ENCODE measurements at places on chromosomes 6 and 20.
A peak's percentile ranks its signal among the peaks of the same experiment; 100 is the strongest.

GRCh38 chr6:46733341-46733801, 1.8 kb downstream of the PLA2G7 start:
- no peak for DNase-seq

GRCh38 chr6:156857573-156857972, 80.4 kb downstream of the ARID1B start:
- DNase-seq: no peak

DNA sequence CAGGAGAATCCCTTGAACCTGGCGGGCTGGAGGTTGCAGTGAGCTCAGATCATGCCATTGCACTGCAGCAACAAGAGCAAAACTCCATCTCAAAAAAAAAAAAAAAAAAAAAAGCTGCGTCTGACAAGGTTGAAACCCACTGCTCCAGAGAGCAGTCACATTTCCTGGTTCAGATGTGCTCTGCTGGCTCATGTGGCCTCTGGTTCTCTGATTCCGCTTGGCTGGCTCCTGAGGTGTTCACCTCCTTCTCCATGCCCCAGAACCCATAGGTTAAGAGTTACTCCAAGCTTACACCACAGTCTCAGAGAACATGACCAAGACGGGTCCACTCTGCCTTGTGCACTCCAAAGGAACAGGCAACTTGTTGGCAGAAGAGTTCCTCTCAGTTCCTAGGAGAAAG, 8.8 kb upstream of the CNR1 start:
- no peak for DNase-seq

GRCh38 chr20:47487175-47487917, 14.3 kb upstream of the NCOA3 start:
- DNase-seq: no peak

GRCh38 chr6:43128926-43129325, 42.1 kb upstream of the SRF start:
- DNase-seq: no peak

DNA sequence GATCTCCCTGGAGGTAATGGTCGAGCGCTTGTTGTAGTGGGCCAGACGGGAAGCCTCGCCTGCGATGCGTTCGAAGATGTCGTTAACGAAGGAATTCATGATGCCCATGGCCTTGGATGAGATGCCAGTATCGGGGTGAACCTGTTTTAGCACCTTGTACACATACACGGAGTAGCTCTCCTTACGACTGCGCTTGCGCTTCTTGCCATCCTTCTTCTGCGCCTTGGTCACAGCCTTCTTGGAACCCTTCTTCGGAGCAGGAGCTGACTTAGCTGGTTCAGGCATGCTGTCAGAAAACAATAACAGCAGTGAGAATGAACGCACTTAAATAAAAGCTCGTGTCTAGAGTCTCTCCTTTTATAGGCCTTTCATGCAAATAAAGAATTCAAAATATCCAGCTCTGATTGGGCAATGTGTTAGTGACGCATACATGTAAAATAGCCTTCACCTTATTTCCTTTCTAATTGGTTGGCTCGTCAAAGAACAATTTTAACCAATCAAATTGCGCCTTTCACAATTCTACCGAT, 129.2 kb downstream of the HFE start:
- DNase-seq: peak; percentile 93

- no peak for DNase-seq
Observed at GRCh38 chr6:135158397-135158796, 22.7 kb upstream of the MYB start.

- DNase-seq: no peak
Observed at GRCh38 chr6:37913210-37913609, 93.7 kb downstream of the ZFAND3 start.

All from sigmoid colon (tissue), 7 donors.